ENCODE measurements at places on chromosomes 12 and 14. TPM values are rescaled to one million over a fixed set of nuclear protein-coding genes. Genes with fewer than 3 reads are reported as not detected.

The NUAK1 gene
- 0.02 TPM for total RNA-seq

The MAP3K9 gene
- total RNA-seq = 5.0 TPM

The OR11H7 gene
- total RNA-seq = not detected

The CMAS gene
- 35.2 TPM for total RNA-seq

The SUSD6 gene
- total RNA-seq = 99.2 TPM

The TC2N gene
- total RNA-seq = 264 TPM

The CLEC6A gene
- not detected for total RNA-seq

The CHGA gene
- total RNA-seq = not detected

The KITLG gene
- not detected for total RNA-seq

The RAD52 gene
- 13.8 TPM for total RNA-seq

The LRTM2 gene
- not detected for total RNA-seq

The KRT80 gene
- total RNA-seq = not detected

The PRPH gene
- total RNA-seq = not detected

The CDKN3 gene
- 44.2 TPM for total RNA-seq

The GYS2 gene
- 0.24 TPM for total RNA-seq
